ENCODE measurements at places on chromosomes 3 and 15.

- DNase-seq: no peak
Measured at GRCh38 chr15:25694823-25695312, 168.3 kb downstream of the ATP10A start.

GRCh38 chr3:151204530-151205402 lies 1.8 kb upstream of the GPR171 start:
- no peak for DNase-seq

DNA sequence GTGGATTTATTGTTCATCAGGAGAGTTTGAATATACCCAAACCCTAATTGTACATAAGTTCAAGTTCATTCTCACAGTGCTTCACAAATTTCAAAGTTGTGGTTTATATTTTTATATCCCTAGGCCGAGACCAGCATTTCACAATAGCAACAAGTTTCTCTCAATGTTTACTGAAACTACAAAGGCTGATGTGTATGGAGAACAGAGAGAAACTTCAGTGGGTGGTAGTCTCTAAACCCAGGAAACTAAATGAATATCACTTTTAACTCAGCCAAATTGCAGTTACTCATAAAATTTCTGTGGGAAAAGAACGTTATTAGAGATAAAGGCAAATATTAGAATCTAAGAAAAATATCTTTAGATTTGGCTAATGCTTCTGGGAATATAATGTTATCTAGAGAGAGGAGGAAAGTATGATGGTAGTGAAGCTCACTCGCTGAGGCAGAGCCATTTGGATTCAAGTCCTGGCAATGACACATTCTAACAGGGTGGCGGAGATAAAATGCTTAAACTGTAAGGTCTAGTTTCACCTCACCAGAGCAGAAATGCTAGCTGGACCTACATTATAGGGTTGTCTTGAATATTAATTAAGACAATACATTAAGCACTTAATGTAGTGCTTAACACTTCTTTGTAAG lies 514.8 kb downstream of the EPHA3 start:
- DNase-seq: no peak

- DNase-seq: no peak
Measured at GRCh38 chr3:57896691-57897090, 111.5 kb upstream of the FLNB start.

GRCh38 chr3:10426346-10427220 lies 78.8 kb downstream of the ATP2B2 start:
- DNase-seq: no peak

- DNase-seq: no peak
Measured at GRCh38 chr3:11554236-11554610, 89.5 kb downstream of the VGLL4 start.

DNA sequence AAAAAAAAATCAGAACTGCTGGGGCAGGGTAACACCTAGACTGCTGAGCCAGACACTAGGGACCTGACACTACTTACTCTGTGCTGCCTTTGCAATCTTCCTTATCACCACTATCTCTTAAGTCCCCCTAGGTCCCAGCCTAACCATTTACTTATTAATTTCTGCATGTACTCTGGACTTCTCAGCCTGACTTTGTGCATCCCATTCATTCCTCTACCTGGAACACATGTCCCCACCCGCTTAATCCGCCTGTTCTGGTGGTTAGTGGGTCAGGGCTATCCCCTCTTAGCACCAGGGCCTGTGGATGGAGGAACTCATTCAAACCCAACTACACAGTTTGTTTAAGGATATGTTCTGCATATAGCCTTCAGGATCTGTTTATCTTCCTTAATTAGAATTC lies 5.0 kb upstream of the CACNA1D start:
- DNase-seq: no peak

DNA sequence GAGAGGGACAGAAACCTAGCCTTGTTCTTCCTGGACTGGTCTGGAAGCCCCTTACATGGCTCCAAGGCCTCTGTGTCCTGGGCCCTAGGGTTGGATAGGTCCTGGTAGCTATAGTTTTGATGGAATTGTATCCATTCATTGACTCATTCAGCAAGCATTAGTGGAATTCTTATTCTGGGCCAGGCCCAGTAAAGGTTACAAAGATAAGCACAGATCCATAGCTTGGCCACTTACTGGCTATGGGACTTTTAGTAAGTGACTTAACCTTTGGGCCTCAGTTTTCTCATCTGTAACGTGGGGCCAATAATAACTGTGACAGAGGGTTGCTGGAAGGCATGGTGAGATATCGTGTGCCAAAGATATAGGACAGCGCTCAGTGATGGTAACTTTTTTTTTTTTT lies 13.6 kb upstream of the DAG1 start:
- no peak for DNase-seq

DNA sequence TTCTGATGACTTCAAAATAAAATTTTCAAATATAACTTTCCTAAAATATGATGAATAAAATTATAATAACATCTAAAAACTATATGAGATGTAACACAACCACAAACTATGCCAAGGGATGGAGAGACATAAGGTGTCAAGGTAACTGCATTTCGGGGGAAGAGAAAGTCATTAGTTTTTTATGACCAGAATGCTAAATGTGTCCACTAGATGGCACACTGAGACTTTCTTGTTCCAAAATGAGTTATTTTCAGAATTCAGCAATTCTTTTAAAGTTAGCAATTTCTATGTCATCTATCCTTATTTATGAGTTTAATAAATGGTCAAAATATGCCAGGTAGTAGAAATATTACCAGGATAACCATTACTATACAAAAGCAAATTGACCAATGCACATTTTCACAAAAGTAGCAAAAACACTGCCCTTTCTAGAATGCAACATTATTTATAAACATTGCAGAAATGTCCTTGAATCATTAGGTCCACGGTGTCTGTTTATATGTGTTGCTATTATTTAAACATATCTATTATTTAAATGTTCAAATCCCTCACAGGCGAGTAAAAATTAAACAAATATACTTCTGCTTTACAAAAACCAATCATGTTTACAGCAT lies 374.2 kb downstream of the PLCL2 start:
- peak; percentile 12 for DNase-seq

DNA sequence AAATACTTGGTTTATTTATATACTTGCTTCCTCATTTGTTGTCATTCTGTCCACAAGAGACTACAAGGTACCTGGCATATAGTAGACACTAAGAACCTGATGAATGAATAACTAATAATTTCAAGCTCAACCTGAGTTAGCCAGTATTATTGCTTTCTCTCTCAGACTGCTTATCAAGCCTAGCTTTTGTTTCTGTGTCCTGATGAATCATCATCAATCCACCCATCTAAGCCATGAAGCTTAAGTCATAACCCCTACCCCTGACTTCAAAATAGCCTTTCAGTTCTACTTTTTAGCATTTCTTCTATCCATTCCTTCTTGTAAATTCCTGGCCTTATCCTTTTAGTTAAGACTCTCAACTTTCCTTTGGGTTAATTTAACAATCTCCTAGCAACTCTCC lies 420.8 kb downstream of the EPHA6 start:
- no peak for DNase-seq

- no peak for DNase-seq
Measured at GRCh38 chr3:141065841-141066805, 15.0 kb downstream of the SPSB4 start.

- no peak for DNase-seq
Measured at GRCh38 chr15:70062321-70062956, 35.3 kb downstream of the TLE3 start.

GRCh38 chr15:89172921-89173320 lies 48.5 kb downstream of the RLBP1 start:
- DNase-seq: no peak

- no peak for DNase-seq
Measured at GRCh38 chr15:39948817-39949216, 14.9 kb downstream of the EIF2AK4 start.

DNA sequence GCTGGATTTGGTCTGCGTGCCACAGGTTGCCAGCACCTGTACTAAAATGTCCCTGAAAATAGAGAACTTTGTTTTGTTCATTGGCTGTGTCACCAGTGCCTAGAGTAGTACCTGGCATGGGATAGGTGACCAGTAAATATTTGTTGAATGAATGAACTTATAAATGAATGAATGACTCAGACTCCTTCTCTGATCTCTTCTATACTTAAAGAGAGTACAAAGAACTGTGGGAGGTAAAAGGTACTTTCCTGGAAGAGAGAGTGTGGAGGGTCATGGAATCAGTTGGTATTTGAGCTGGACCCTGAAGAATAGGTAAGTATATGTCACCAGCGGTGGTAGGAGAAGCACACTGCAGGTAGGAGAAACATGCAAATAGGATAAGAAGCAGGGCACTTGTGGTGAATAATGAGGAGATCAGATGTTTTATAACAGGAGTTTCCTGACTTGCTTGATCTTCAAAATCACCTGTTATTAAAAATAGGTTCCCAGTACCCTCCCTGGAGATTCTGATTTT lies 149.4 kb downstream of the LPP start:
- DNase-seq: no peak

DNA sequence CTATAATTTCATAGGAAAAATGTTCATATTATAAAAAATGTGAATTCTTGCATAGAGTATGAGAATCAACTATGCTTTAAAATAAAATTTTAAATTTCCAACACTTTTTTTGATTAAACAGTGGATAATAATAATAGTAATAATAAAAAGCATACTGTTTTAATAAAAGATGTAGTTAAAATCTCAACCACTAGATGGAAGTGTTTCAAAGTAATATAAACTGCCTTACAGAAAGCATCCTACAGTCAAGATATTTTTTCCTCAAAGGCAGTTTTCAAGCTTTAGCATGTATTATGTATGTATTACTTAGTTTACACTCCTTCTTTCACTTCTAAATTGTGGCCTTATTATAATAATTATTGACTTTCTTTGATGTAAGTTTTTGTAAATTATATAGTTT lies 217.5 kb downstream of the CHL1 start:
- no peak for DNase-seq

DNA sequence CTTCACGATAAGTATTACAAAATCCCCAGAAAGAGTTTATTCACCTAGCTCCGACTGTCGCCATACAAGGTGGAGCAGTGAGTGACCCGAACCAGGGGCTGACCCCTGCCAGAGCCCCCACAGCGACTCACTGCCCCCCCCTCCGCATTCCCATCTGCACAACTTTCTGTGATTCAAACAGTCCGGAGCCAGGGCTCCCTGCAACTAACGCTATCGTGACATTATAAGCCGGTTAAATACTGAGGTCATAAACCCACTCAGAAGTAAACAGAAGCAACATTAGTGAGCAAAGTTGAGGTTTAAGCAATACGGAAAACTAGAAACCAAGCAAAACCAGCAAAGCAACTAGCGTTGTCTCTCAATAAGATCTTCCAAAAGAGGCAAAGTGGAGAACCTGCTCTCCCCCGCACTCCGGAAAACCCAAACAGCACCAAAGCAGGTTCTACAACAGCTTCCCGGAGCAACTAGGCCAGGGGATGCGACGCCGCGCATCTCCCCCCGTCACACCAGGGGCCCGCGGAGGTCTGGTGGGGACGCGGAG lies 642 bp downstream of the SCAP start:
- peak; percentile 46 for DNase-seq

GRCh38 chr3:127258733-127259132 lies 29.1 kb downstream of the PRR20G start:
- no peak for DNase-seq

GRCh38 chr3:148330542-148330941 lies 367.2 kb upstream of the AGTR1 start:
- no peak for DNase-seq

GRCh38 chr3:94362393-94362792 lies 299.5 kb downstream of the NSUN3 start:
- no peak for DNase-seq

DNA sequence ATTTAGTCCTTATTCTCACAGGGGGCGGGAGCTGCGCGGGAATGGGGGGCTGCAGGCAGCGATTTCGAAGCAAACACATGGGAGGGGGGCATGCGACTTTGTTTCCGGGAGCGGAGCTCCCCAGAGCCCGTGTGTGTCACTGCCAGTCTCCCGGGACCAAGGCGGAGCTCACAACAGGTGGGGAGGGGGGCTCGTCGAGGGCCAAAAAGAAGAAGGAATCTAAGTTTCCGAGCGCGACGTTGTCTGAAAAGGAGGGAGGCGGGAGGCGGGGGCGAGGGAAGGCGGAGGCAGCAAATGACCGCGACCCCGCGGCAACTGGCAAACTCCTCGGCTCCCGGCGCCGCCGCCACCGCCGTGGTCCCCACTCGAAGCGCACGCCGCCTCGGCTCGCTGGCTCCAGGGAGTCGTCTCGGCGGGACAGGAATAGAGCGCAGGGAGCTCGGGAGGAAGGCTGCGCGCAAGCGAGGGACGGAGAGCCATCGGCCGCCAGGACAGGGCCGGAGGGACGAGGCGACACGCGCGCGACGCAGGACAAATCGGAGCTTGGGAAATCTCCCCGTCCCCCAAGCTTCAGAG lies 1.4 kb downstream of the FOXP1 start:
- peak; percentile 45 for DNase-seq

GRCh38 chr3:182906036-182906435 lies 74.3 kb downstream of the DCUN1D1 start:
- DNase-seq: no peak

DNA sequence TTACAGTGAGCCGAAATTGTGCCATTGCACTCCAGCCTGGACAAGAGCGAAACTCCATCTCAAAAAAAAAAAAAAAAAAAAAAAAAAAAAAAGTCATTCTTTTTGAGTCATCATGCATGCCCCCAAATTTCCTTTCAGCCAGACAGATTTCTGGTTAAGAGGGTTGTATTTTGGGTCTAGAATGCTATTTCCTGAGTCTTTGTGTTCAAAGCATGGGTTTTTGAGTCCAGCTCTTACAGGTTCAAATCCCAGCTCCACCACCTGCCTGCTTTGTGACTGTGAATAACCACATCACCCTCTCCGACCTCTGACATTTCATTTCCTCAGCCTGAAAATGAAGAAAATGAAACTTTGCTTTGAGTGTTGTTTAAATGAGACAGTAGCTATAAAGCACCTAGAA lies 9.3 kb upstream of the C15orf61 start:
- DNase-seq: no peak

DNA sequence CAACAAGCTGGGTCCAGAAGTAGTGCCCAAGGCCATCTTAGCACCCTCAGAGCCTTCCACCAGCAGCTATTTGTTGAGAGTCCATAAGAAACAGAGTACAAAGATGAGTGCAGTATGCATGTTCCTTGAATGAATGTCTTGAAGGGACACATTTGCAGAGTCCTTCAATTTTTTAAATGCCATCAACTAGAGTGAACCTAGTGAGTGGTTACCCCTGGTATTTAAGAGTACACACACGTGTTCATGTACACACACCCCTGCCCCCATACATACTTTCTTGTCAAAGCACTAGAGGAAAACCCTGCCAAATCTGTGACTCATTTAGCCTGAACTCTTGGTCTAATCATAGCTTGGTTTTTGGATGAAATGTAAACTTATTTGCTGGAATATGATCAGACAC lies 84.5 kb upstream of the GALNT15 start:
- peak; percentile 80 for DNase-seq

GRCh38 chr3:153273767-153274435 lies 111.9 kb downstream of the RAP2B start:
- peak; percentile 43 for DNase-seq

All from mammary epithelial cell (primary cell).